ENCODE measurements at places on chromosomes 16 and 17.
A peak's percentile ranks its signal among the peaks of the same experiment; 100 is the strongest.

- no peak for DNase-seq
Observed at GRCh38 chr16:3532741-3533140, 31.9 kb downstream of the CLUAP1 start.

- no peak for DNase-seq
Observed at GRCh38 chr17:80959330-80960036, 32.2 kb upstream of the CHMP6 start.

- no peak for DNase-seq
Observed at GRCh38 chr17:77365584-77366186, 224.9 kb downstream of the SEC14L1 start.

GRCh38 chr16:84795329-84796053 lies 24.3 kb upstream of the CRISPLD2 start:
- DNase-seq = no peak

DNA sequence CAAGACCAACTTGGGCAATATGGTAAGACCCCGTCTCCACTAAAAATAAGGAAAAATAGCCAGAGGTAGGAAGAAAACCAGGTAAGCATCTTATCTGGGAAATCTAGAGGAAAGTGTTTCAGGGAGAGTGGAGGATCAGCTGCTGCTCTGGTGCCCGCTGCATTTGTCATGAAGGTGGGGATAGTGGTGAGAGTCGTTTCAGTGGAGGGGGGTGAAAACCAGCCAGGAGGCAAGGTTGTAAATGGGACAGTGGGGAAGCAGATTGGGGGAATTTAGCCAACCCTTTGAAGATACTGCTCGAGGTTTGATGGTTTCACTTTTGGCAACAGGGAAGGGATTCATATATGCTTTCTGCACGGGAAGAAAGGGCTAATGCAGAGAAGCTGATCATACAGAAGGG lies 8.8 kb downstream of the DCTPP1 start:
- no peak for DNase-seq

DNA sequence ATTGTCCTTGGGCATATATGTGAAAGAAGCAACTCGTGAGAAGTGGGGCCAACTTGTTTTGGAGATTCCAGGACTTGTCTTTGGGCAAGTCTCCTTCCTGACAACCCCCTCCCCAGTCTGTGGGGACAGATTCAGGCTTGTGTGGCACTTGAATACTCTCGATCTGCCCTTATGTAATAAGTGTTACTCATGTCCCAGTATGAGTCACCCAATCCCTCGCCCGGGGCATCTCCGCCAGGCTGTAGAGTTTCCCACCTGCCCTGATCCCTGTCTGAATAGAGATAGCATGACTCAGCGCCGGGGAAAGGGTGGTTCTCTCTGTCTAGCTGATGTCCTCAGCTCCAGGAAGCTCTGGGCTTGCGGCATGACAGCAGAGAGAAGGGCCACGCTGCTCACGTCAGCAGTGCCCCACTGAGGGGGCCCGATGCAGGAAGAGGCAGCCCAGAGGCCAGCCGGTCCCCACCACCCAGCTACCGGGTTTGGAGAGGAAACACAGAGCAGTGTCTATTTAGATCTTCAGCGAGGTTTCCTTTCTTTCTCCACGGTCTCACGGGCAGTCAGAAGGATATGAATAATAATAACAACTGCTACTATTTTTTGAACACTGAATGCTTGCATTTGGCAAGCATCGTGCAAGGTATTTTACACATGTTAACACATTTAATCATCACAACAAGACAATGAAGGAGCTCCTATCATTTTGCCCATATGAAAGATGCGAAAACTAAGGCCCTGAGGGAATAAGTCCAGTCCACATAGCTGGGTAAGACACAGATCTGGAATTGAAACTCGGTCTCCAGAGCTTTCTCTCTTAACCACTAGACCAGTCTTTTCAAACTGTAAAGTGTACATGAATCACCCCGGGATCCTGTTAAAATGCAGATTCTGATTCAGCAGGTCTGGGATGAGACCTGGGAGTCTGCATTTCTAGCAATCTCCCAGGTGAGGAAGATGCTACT lies 426.7 kb upstream of the MAF start:
- DNase-seq = peak; percentile 68

DNA sequence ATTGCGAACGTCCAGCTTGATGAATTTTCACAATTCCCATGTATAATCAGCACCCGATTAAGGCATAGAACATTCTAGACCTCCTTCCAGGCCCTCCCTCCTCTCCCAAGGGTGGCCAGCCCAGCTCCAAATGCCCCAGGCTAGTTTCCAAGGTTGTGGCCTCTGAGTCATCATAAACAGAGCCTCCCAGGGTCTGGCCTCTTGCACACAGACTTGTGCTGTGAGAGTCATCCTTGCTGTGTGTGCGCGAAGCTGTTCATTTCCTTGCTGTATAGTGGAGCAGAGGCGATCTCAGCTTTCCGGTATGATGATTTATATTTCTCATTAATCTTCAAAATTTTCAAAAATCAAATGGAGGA lies 20.5 kb upstream of the JPH3 start:
- DNase-seq = no peak

DNA sequence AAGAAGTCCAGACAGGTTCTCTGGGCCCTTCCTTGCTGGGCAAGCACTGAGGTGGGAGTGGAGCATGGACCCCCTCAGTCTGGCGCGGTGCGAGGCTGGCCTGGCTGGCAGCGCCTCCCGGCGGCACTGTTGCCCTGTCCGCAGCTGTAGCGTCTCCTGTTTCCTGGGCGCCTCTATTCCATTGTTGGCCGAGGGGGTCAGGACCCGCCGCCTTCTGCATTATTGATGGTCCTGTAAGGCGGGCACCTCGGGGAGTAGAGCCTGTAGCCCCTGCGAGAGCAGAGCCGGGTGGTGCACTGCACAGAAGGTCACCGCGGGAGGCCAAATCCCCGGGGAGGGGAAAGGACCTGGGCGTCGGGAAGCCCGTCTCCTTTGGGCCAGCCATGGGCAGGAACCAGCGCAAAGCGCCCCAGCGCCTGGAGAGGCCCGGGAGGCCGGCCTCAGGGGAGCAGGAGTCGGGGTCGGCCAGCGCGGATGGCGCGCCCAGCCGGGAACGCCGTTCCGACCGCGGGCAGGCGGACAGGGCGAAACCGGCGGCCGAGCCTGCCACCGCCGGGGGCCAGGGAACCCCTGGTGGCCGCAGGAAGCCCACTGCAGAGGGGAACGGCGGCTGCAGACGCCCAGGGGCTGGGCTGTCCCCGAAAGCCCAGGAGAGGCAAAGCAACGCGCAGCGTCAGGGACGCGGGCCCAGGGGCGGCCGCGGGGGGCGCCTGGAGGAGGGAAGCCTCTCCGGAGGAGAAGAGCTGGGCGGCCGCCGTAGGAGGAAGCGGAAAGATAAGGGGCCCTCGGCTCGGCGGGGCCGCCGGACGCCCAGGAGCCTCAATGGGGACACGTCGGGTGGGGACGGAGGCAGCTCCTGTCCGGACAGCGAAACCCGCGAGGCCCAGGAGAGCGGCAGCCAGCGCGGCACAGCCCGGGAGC lies at the start of gene MYO15B:
Gene MYO15B (plus strand): TSS at position 126 of the 921 bp plus-strand sequence. CDS start 258 bp downstream, at position 384.
- peak; percentile 76 for DNase-seq

DNA sequence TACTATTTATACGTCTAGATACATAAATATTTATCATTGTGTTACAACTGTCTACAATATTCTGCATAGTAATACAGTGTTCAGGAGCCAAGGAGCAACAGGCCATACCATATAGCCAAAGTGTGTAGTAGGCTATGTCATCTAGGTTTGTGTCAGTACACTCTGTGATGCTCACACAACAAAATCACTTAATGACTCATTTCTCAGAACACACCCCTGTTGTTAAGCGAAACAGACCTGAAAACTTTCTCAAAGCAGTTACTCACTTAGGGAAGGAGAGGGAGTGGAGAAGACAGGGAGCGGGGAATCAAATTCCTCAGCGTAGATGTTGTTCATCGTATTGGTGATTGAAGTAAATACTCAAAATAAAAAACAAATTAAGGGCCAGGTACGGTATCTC lies 269.5 kb downstream of the STX8 start:
- no peak for DNase-seq

DNA sequence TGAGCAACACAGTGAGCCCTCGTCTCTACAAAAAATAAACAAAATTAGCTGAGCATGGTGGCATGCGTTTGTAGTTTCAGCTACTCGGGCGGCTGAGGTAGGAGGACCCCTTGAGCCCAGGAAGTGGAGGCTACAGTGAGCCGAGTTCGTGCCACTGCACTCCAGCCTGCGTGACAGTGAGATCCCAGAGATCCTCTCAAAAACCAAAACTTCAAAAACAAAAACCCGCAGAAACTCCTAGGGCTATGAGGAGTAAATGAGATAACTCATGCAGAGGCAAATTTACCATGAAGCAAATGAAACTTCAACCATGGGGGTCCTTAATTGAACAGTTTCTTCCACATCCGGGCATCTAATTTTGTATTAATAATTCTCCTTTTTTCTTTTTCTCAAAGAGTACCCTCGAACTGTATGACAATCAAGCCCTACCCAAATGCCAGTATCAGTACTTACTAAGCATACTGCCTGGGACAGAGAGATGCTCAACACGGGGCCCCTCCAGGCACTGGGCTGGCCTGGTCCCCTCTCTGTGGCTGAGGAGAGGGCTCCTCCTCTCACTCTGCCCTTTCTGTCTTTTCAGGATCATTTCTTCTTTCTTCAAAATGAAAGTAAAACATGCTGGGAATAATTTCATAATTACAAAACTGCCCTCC lies 789 bp upstream of the PIPOX start:
- no peak for DNase-seq

DNA sequence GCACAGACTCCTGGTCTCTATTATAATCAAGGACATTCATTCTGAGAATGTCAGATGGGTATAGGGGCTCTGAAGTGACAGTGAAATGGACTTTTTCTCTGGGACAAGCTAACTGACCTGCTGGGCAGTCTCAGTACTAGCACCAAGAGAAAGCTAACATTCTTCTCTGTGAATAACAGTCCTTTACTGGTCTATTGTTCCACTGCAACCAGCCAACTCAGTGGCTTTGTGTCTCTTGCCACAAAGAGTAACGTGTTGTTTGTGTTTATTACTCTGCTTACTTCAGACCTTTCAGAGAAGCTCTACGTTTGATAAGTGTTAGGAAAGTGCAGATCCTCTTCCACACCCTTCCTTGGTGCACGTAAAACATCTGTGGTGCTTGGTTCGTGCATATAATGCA lies 61.5 kb upstream of the BCAR1 start:
- no peak for DNase-seq

DNA sequence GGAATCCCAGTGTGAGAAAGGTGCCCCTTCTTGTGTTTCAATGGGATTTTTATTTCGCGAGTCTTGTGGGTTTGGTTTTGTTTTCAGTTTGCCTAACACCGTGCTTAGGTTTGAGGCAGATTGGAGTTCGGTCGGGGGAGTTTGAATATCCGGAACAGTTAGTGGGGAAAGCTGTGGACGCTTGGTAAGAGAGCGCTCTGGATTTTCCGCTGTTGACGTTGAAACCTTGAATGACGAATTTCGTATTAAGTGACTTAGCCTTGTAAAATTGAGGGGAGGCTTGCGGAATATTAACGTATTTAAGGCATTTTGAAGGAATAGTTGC lies 567 bp downstream of the UBB start:
- DNase-seq = no peak

GRCh38 chr16:53061701-53062159 lies 6.9 kb downstream of the CHD9 start:
- no peak for DNase-seq

- DNase-seq = peak; percentile 63
Observed at GRCh38 chr16:50696575-50697420, 3.4 kb downstream of the NOD2 start.

- DNase-seq = no peak
Observed at GRCh38 chr16:19014461-19014860, 30.7 kb downstream of the TMC7 start.

- no peak for DNase-seq
Observed at GRCh38 chr17:66716236-66717026, 118.5 kb upstream of the CACNG5 start.

DNA sequence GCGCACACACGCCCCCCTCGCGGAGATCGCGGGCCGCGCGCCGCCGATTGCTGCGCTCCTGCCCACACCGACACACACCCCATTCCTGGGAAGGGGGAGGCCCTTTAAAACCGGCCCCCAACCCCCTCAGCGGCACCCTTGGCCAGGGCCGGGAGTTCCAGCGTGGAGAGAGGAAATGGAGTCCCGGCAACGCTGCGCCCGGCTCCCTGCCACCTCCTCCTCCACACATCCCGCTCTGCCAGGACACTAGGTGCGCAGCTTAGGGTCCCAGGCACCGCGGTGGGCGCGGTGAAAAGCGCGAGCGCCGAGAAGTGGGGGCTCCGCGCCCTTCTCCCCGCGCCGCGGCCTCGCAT lies 397 bp downstream of the CDC42EP4 start:
- DNase-seq = no peak

GRCh38 chr16:72740347-72740746 lies 307.6 kb downstream of the ZFHX3 start:
- no peak for DNase-seq

DNA sequence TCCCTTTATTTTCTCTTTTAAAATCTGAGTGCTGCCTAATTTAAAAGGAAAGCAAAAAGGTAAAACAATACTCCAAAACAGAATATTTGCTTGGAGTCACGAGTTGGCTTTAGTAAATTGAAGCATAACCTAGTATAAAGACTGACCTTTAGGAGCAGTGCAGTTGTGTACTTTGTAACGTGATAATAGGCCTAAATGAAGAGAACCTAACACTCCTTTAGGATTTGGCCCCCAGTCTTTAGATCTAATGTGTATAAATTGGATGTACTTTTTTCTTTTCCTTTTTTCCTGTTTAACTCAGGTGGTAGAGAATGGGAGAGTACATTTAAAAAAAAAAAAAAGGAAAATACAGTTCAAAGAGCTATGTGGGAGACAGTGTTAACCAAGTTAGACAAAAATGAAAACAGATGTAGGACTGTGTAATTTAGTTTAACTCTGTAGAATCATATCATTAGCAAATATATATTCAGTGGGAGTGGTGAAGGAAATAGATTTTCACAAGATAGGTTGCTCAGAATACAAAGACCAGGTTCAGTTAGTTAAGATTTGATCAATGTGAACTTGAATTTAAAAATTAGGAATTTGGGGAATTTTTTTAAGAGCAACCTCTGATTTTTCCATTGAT lies 16.8 kb downstream of the CPD start:
- DNase-seq = no peak

GRCh38 chr17:66985338-66986237 lies 21.1 kb downstream of the CACNG4 start:
- no peak for DNase-seq

GRCh38 chr17:3630781-3631180 lies 5.3 kb downstream of the SHPK start:
- no peak for DNase-seq

GRCh38 chr17:61261001-61261637 lies 138.5 kb upstream of the TBX2 start:
- no peak for DNase-seq

DNA sequence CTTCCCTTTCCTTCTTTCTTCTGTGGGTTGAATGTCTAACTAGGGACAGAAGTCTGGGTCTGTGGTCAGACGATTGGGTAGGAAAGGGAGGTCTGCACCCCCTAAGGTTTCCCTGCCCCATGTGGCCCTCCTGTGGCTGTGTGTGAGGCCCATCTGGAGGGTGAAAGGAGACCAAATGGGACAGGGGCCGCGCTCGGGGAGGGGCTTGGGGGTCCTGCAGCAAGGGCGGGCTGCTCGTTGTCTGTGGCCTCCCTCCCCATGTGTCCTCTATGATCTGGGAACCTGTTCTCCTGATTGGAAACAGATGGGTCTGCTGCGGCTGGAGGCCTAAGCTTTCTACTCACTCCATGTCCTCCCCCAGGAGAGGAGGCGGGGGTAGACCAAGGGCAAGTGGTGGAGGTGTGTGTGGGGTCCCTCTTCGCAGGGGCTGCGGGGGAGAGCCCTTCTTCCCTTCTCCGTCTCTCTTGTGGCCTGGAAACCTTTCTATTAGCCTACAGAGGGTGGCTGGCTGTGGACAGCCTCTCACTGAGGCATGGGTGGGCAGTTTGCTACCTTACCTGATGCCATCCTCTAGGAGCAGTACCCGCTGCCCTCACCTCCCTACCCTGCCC lies 18.6 kb downstream of the IGFBP4 start:
- DNase-seq = no peak

GRCh38 chr17:50198026-50198669 lies 3.3 kb downstream of the COL1A1 start:
- DNase-seq = peak; percentile 31

All from erythroblast (primary cell).